Fibroblast of skin of back (primary cell): ENCODE measurements at places on chromosomes 1 and 21.
A peak's percentile ranks its signal among the peaks of the same experiment; 100 is the strongest.

DNA sequence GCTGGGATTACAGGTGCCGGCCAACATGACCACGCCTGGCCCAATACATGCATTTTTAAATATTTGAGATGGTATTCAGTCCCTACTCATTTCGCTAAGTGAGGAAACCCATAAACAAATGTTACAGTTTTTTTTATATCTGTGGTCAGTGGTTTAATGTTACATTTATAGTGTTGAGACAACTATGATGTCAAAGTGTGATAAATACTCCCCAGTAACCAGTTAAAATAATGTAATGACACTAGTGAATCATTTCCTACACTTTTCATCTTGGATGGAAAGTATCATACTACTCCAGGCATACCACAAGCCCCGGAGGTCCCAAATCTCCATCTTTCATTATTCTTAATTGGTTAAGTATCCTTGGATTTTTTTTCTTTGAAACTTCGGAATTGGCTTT lies 87.5 kb upstream of the KIF26B start:
- peak; percentile 17 for DNase-seq

- DNase-seq: no peak
Observed at GRCh38 chr1:77089756-77090155, 129.5 kb downstream of the PIGK start.

DNA sequence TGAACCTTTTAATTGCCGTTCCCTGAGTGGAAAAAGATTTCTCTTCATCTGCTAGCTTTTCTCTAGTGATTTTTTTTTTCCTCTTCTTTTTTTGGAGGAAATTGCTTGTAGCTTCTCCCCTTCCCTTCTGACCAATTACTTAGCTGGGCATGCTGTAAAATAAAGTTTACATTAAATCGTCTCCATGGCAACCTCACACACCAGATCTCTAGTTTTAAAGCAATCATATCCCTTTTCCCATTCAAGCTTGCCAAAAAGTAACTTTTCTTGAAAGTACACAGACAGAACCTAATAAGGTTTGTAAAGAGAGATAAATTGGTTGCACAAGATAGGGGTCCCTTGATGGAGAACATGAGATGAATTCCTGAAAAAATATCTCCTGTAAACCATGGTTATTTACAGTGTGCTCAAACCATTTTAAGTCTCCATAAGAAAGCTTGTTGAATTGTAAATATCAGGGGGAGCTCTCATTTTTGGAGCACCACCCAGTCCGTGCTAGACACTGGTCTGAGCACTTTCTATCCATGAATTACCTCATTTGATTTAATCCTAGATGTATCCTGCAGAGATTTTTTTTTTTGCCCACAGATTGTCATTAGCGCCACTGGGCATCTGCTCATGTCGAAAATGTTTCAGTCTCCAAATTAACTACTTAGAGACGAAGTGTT lies 32.6 kb upstream of the HTR1D start:
- DNase-seq: peak; percentile 36

- DNase-seq: no peak
Observed at GRCh38 chr1:27135541-27136235, 19.2 kb downstream of the SLC9A1 start.
